ENCODE measurements at places on chromosomes 6 and 20.

DNA sequence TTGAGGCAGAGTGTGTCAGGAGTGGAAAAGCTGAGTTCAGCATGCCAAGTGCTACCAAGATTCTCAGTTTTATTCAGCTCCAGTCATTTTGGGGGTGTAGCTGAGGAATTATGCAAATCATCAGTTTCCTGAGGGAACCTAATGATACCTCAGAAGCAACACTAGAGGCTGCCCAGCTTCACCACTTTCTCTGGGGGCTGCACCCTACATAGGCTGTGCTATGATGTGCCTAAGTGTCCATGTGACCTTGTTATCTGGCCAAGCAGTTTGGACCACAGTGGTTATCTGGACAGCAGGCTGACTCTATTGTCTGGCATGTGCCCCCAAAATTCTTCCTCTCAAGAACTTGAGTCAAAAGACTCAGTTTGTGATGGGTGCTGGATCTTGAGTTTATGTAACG lies 374.6 kb upstream of the SYNCRIP start:
- DNase-seq = no peak

DNA sequence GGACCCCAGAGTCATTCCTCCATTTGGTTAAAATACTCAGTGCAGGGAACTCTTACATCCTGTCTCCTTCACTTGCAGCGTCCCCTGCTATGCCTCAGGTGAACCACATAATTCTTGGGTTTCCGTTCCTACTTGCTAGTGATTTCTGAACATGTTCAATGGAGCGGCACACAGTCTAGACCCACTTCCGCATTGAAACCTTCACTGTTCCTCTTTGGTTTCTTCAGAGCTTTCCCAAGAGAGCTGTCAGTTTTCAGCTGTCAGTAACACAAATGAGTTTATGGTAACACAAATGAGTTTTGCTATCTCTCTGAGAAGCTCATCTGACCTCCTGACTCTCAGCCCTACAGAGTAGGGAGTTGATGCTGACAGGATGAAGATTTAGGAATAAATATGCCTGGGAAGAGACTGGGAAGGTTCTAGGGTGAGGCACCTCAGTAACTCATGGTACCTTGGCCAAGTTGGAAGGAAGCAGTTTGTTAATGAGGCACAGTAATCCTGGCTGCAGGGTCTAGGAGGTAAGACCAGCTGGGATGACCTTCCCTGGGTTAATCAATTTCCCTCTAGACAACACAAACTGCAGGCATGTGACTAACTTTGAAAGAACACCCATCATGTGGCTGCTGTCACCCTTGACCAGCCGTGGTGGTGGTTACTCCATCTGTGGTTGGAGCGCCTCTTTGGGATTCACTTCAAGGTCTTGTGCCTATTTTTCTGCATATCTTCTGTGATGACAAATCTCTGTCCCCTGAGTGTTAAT lies 5.4 kb downstream of the SYS1 start:
- DNase-seq = no peak

- DNase-seq = no peak
Observed at GRCh38 chr6:30097902-30098768, 14.8 kb downstream of the TRIM31 start.

DNA sequence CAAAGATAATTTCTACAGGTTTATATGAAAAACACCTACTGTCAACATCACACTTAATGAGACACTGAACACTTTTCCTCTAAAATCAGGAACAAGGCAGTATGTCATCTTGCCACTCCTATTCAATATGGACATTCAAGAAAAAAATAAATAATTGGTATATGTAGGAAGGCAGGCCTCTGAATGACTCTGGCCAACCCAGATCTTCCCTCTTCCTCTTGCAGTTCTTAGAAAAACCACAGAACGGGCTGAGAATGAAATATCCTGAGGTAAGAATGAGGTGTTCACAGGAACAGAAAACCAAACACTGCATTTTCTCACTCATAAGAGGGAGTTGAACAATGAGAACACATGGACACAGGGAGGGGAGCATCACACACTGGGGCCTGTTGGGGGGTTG lies 1207.2 kb upstream of the CITED2 start:
- DNase-seq = no peak

- DNase-seq = no peak
Observed at GRCh38 chr6:17987447-17987696, at the start of gene KIF13A. Gene KIF13A (minus strand): TSS chr6:17987635. CDS start chr6:17987463, 172 bp downstream.

All from putamen (tissue), 1 donor.